Activated CD4-positive, alpha-beta memory T cell treated with anti-CD3 and anti-CD28 coated beads for 36 hours (primary cell): ENCODE measurements at places on chromosomes 6 and 20. TPM values are rescaled to one million over a fixed set of nuclear protein-coding genes. Genes with fewer than 3 reads are reported as not detected.

Gene ENTPD6
- total RNA-seq: 51.0 TPM

DNA sequence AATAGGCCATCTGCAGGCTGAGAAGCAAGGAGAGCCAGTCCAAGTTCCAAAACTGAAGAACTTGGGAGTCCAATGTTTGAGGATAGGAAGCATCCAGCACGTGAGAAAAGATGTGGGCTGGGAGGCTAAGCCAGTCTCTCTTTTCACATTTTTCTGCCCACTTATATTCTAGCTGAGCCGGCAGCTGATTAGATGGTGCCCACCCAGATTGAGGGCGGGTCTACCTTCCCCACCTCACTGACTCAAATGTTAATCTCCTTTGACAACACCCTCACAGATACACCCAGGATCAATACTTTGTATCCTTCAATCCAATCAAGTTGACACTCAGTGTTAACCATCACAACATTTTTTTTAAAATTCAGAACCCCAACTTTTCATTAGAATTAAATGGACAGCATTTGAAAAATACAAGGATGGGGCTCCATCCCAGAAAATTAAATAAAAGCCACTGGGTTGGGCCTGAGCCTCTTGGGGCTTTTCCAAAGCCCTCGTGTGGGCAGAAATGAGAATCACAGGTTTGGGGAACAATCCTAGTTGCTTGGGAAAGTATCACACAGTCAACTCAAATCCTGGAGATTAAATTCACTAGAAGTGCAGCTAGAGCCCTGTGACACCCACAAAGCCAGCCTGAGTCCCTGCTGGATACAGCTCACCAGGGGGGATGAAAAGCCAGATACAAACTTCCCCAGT lies 2.2 kb downstream of the CLDN20 start:
- no peak overlapping the region for H3K27ac ChIP-seq
- H3K4me1 ChIP-seq: peaks cover 12% of the 10 kb centered on the region

Gene ENPP4
- total RNA-seq: 8.5 TPM

GRCh38 chr6:134421501-134421900 lies 103.6 kb upstream of the SGK1 start:
- DNase-seq: no peak
- H3K4me1 ChIP-seq: peaks cover 12% of the 10 kb centered on the region
- no peak overlapping the region for H3K27ac ChIP-seq
- no peak overlapping the region for H3K4me3 ChIP-seq
- H3K36me3 ChIP-seq: no peaks in the 10 kb centered on the region

DNA sequence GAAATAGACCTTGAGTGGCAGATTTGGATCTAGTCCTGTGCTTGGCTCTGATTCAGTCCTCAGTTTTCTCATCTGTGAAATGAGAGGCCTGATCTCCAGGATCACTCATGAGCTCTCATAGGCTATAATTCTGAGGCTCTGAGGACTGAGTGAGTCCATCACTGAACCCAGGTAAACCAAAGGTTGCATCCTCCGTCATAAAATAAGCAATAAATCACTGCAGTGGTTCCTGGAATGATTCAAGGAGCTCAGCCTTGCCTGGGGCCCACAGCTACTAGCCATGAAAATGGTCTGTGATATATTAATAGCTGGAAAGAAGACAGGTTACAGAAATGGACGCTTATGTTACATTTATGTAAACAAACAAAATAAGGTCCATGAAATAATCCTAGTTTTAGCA lies 124.8 kb downstream of the MAP3K7 start:
- no peak for DNase-seq
- H3K27me3 ChIP-seq: no peaks in the 10 kb centered on the region
- no peak overlapping the region for H3K4me3 ChIP-seq
- H3K27ac ChIP-seq: peak overlapping the region; percentile 67
- peaks cover 93% of the 10 kb centered on the region for H3K4me1 ChIP-seq

Gene FBXO9
- 54.1 TPM for total RNA-seq

Gene EYA2
- not detected for total RNA-seq

GRCh38 chr6:167791091-167791779 lies 35.5 kb upstream of the AFDN start:
- peaks cover 37% of the 10 kb centered on the region for H3K27me3 ChIP-seq
- no peaks in the 10 kb centered on the region for H3K36me3 ChIP-seq
- H3K27ac ChIP-seq: no peak overlapping the region
- DNase-seq: no peak
- H3K4me1 ChIP-seq: peaks cover 3% of the 10 kb centered on the region

DNA sequence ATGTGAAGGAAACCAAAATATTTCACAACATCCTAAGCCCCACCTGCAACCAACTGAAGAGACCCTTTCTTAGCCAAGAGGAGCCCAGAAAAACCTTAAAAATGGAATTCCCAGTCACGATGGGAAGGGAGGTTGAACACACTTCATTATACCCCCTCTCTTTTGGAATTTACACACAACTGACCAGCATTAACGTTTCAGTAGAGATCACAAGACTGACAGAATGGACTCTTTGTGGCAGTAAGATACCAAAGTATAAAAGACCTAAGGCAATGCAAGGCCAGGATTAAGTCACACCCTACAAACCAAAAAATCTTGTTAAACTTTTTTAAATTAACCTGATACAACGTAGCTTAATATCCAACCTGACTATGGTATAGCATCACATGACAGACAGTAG lies 190.9 kb downstream of the OTOR start:
- no peaks in the 10 kb centered on the region for H3K36me3 ChIP-seq
- no peaks in the 10 kb centered on the region for H3K27me3 ChIP-seq
- no peak for DNase-seq
- H3K27ac ChIP-seq: no peak overlapping the region

Gene OTOR
- not detected for total RNA-seq

GRCh38 chr20:46210672-46211330 lies 92.7 kb downstream of the CD40 start:
- H3K4me3 ChIP-seq: no peak overlapping the region
- H3K36me3 ChIP-seq: no peaks in the 10 kb centered on the region
- DNase-seq: no peak
- H3K27ac ChIP-seq: no peak overlapping the region
- peaks cover 11% of the 10 kb centered on the region for H3K4me1 ChIP-seq
- peaks cover 24% of the 10 kb centered on the region for H3K27me3 ChIP-seq

DNA sequence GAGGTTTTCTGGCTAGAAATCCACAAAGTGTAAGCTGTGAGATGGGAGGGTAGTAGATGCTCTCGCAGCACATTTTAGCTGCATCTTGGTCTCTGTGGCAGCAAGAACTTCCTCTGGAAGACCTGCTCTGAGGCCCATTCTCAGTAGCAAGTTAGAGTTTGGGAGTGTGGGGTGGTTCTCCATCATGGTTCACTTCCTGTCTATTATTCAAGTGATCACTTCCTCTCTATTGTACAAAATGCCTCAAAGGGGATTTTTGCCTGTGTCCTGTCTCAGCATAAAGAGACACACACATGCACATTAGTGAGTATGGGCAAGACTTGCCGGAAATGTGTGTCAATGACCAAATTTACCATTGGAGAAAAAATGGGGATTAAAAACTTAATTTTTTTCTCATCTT lies 42.5 kb downstream of the LYRM2 start:
- H3K4me1 ChIP-seq: peaks cover 20% of the 10 kb centered on the region
- no peaks in the 10 kb centered on the region for H3K27me3 ChIP-seq
- DNase-seq: peak; percentile 20

DNA sequence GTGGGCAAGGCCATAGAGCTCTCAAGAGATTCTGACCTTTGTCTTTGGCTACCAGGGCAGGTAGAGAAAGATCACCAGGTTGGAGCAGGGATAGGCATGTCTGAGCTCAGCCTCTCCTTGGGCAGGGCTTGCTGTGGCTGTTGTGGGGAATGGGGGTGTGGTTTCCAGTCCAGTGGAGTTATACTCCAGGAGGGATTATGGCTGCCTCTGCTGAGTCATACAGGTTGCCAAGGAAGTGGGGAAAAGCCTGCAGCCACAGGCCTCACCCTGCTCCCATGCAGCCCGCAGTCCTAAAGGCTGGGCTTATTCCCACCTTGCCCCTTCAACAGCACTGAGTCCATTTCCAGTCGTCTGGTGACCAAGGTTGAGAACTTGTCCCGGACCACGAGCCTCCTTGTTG lies 21.9 kb downstream of the MEP1A start:
- no peaks in the 10 kb centered on the region for H3K36me3 ChIP-seq
- H3K27me3 ChIP-seq: peaks cover 11% of the 10 kb centered on the region
- H3K4me1 ChIP-seq: no peaks in the 10 kb centered on the region
- H3K4me3 ChIP-seq: no peak overlapping the region

Gene BCAS1
- total RNA-seq: 0.17 TPM

Gene RGS17
- not detected for total RNA-seq

- H3K36me3 ChIP-seq: no peaks in the 10 kb centered on the region
- no peak overlapping the region for H3K4me3 ChIP-seq
- H3K27me3 ChIP-seq: peaks cover 34% of the 10 kb centered on the region
- no peak for DNase-seq
- H3K27ac ChIP-seq: no peak overlapping the region
- peaks cover 9% of the 10 kb centered on the region for H3K4me1 ChIP-seq
Measured at GRCh38 chr6:83292900-83293843, 100.0 kb downstream of the RWDD2A start.

Gene DST
- 6.2 TPM for total RNA-seq

DNA sequence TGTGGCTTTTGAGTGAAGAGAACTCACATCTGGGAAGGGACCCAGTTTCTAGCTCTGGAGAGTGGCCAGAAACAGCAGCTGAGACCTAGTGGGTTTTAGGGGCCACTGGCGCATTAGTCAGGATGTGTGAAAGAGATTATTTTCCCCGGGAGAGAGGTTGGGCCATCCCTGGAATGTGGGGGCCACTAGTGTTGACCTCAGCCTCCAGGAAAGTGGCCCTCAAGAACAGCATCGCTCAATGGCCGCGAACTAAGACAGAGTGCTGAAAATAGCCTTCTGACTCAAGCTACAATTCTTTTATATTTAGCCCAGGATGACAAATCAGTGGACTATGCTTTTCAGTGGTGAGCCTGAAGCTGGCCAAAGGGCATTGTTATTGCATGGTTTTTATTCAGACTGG lies 210.4 kb upstream of the RNF24 start:
- H3K27me3 ChIP-seq: peaks cover 30% of the 10 kb centered on the region
- no peak overlapping the region for H3K4me3 ChIP-seq
- no peak for DNase-seq

GRCh38 chr20:20019123-20019522 lies 2.0 kb downstream of the NAA20 start:
- peaks cover 10% of the 10 kb centered on the region for H3K36me3 ChIP-seq
- H3K27me3 ChIP-seq: no peaks in the 10 kb centered on the region
- peaks cover 62% of the 10 kb centered on the region for H3K4me1 ChIP-seq
- peak overlapping the region; percentile 44 for H3K27ac ChIP-seq

Gene MYO6
- total RNA-seq: 6.4 TPM

Gene RNF144B
- 2.1 TPM for total RNA-seq

GRCh38 chr20:51176446-51176845 lies 153.5 kb upstream of the KCNG1 start:
- H3K4me1 ChIP-seq: no peaks in the 10 kb centered on the region
- peaks cover 22% of the 10 kb centered on the region for H3K27me3 ChIP-seq
- no peak overlapping the region for H3K4me3 ChIP-seq
- no peak for DNase-seq
- H3K36me3 ChIP-seq: no peaks in the 10 kb centered on the region
- H3K27ac ChIP-seq: no peak overlapping the region

DNA sequence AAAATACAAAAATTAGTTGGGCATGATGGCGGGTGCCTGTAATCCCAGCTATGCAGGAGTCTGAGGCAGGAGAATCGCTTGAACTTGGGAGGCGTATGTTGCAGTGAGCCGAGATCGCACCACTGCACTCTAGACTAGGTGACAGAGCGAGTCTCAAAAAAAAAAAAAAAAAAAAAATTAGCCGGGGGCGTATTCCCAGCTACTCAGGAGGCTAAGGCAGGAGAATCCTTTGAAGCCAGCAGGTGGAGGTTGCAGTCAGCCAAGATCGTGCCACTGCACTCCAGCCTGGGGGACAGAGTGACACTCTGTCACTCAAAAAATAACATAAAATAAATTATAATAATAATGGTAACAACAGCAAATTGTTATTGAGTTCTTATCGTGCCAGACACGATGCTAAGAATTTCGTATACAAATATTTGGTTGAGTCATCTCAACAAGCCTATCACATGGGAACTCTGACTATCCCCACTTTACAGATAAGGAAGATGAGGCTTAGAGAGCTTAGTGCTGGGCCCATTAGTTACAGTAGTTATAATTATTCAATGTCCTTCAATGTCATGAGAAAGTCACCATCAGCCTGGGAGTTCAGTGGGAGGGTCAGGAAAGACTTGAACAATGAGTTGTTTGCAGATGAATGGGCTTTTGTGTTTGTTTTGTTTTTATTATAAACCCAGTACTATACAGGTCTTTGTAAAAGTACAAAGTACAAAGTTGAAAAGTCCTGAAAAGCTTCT lies 19.4 kb downstream of the C6orf15 start:
- peaks cover 39% of the 10 kb centered on the region for H3K4me1 ChIP-seq
- H3K36me3 ChIP-seq: no peaks in the 10 kb centered on the region
- H3K27ac ChIP-seq: no peak overlapping the region
- no peak for DNase-seq
- H3K27me3 ChIP-seq: no peaks in the 10 kb centered on the region
- no peak overlapping the region for H3K4me3 ChIP-seq

Gene SALL4
- not detected for total RNA-seq

Gene LY6G5B
- 9.2 TPM for total RNA-seq

Gene STMND1
- total RNA-seq: not detected

DNA sequence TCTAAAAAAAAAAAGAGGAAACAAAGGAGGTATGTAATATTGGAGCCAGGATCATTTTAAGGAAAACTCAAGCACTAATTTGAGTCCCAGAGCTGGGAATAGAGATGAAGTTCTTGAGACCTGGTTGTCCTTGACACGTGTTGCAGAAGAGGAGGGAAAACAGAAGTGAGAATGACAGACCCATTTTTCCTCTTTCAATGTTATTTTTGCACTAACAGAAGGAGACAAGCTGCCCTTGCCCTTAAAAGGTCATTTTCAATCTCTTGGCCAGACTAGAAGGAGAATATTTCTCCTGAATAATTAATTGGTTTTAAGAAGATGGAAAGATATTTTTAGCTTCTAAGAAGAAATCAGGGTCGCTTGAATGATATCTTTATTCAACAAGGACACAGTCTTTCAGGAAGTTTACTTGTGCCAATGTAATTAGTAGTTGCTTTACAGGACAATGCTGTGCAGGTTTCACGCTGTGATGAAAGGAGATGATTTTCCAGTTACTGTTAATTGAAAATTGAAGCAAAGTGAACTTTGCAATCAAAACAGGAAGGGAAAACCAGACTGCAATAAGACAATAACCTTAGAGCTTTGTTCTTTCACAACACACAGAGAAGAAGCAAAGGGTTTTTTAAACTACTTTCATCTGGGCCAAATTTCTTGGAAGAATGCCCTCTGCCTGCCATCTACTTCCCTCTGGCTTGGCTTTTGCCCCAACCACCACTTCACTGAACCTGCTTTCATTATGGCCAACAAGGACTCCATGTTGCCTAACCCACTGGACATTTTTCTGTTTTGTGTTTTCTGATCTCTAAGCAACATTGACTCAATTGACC lies 107.8 kb upstream of the SHLD1 start:
- H3K27me3 ChIP-seq: no peaks in the 10 kb centered on the region
- peak overlapping the region; percentile 1 for H3K27ac ChIP-seq
- H3K4me3 ChIP-seq: no peak overlapping the region
- no peak for DNase-seq

Gene RAET1G
- not detected for total RNA-seq
